Diencephalon (tissue), 1 donor: ENCODE measurements at places on chromosomes 5 and 9. TPM values are rescaled to one million over a fixed set of nuclear protein-coding genes. Genes with fewer than 3 reads are reported as not detected.

The FAM153A gene
- total RNA-seq: 4.6 TPM

The SLC34A1 gene
- not detected for total RNA-seq

The ADAMTS12 gene
- total RNA-seq: 5.8 TPM

The TLX3 gene
- total RNA-seq: not detected
